ENCODE measurements at places on chromosomes 7 and 10. TPM values are rescaled to one million over a fixed set of nuclear protein-coding genes. Genes with fewer than 3 reads are reported as not detected.

Gene NME8
- not detected for polyA plus RNA-seq

Gene PARD3
- polyA plus RNA-seq: 7.7 TPM

Gene SPDYE2B
- polyA plus RNA-seq: 0.20 TPM

Gene IFIT3
- 10.4 TPM for polyA plus RNA-seq

Gene BRAT1
- 32.4 TPM for polyA plus RNA-seq

Gene KLF14
- polyA plus RNA-seq: 0.25 TPM

Gene KCP
- polyA plus RNA-seq: 0.10 TPM

Gene SHTN1
- polyA plus RNA-seq: 3.5 TPM

Gene GDF2
- not detected for polyA plus RNA-seq

Gene GBX1
- polyA plus RNA-seq: not detected

Gene CDCA7L
- 44.1 TPM for polyA plus RNA-seq

Gene MRC1
- polyA plus RNA-seq: not detected

Gene TMEM130
- 0.40 TPM for polyA plus RNA-seq

Gene WNT8B
- not detected for polyA plus RNA-seq

Gene TLL2
- 0.71 TPM for polyA plus RNA-seq
